CD8-positive, alpha-beta memory T cell (primary cell): ENCODE measurements at places on chromosomes 2 and 18.
A peak's percentile ranks its signal among the peaks of the same experiment; 100 is the strongest.

DNA sequence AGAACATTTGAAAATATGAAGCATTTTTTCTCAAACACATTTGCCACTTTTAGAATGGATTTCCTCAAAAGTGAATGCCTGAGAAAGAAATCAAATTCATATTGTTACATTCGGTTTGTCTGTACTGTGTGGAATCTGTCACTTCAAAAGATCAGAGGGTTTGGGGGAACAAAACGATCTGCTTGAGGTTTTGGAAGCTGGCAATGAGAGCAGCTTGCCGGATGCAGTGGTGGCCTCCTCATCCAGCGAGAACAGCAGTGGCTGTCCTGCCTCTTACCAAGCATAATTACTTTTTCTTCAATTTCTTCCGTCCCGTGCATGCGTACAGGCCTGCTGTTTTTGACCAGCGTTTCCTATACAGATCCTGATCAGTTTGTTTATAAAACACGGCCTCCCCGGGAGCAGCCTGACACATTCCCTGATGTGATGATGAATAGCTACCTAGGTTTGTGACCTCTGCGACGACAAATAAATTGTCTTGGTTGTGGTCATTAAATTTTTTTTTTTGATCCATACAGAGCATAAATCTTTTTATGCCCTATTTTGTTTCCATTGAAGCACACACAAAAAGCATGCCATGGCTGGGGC is 45.2 kb downstream of the ITGA6 start:
- peak; percentile 59 for DNase-seq

GRCh38 chr18:36314098-36314497 is 16.6 kb downstream of the FHOD3 start:
- no peak for DNase-seq

GRCh38 chr2:230861552-230862255 is 3.0 kb upstream of the ITM2C start:
- DNase-seq: peak; percentile 14

- DNase-seq: no peak
Measured at GRCh38 chr2:218368621-218369153, 12.0 kb downstream of the CATIP start.

DNA sequence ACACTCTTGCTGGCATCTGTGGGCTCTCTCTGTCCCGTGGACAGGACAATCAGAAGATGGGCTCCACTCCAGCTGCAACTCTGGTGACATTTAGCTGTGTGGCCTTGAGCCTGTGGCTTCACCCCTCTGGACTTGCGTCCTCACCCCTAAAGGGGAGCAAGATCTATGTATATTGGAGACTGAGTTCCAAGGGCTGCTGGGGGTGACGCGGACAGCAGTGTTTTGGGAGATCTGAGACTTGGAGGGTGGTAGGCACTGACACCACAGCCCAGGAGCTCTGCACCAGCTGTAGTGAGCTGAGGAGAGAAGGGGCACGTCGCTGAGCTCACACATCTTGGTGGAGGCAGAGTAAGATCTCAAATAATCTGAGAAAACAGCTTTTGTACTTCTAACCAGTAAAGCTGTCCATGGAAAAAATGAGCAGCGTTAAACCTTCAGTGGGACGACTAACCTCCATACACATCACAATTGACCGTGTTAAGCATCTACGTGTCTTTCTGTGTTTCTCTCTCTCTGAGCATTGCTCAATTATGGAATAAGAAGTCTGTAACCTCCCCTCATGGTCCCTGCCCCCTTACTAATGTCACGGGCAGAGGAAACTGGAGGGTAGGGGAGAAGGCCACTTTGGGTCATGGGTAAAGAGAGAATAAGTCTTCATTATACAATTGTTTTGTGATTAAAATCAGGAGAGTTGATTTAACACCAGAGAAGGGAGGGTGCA is 85.8 kb downstream of the SH3RF3 start:
- no peak for DNase-seq
